ENCODE measurements at places on chromosomes 5 and 9. TPM values are rescaled to one million over a fixed set of nuclear protein-coding genes. Genes with fewer than 3 reads are reported as not detected.

The SPZ1 gene
- not detected for total RNA-seq

DNA sequence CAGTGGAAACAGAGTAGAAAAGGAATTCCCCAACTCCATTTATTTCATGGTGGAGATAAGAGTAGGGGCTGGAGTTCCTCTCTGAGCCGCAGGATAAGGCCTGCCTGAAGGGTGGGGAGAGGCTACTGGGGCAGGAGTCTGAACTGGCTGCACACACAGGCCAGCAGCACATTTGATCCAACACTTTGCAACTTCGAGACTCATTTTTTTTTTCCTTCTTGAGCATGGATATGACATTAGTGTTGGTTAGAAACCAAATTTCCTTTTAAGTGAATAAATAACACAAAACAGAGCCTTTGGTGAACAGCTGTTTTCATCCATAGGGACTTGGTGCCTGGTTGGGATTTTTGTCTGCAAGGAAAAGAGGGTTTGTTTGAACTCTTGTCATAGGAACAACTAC lies 76.6 kb downstream of the RALGPS1 start:
- DNase-seq: no peak

- no peak for DNase-seq
These were observed 49.1 kb downstream of the SEMA4D start for GRCh38 chr9:89448821-89449220.

GRCh38 chr5:82285206-82285605 lies 7.1 kb upstream of the RPS23 start:
- no peak for DNase-seq

The ALDH1A1 gene
- 291 TPM for total RNA-seq

DNA sequence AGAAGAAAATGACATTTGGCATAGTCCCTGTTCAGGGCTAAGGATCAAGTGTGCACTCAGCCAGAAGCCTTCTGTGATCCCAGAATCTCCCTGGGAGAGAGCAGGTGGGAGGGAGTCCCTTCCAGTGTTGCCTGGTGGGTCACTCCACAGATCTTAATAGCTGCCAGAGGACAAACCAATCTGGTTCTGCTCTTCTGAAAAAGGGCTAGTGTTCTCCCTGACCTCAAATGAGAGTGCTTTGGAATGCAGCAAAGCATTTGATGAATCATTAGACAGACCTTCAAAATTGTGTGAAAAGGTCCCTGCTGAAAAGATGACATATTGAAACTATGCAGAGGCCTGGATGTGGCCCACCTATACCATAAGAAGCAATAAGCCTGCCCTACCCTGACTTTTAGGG lies 339.7 kb downstream of the TMEM232 start:
- DNase-seq: peak; percentile 29

DNA sequence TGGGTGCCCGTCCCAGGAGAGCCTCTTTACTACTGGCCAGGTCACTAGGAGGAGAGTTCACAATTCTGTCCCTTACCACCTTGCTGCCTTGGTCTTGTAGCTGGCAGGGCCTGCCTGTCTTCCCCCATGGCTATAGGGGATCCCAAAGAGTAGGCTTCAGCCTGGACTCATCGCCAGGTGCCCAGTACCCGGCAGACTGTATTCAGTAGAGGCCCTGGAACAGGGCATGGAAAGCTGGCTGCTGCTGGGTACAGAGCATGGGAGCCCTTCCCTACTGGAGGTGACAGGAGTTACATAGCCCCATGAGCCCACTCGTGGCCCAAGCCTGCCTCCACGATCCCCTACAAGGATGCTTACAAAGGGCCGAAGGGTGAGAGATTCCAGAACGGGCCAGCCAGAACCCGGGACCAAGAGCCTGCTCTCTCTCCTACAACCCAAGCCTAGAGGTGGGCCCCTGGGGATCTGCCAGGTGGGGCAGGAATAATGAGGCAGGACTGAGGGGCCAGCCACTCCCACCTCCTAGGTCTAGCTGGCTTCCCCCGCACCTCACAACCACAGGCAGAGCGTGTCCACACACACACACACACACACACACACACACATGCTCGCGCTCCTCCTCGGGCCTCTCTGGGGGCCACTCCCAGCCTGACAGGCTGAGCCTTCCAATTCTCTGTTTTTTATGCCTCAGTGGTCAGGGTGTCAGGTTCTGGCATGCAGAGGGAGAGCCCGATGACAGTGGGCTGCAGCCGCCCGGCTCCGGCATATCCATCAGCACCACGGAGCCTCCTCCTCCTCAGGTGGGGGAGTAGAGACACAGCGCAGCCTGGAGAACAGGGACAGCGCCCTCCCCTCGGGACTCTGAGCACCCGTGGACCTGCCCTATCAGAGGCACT lies 186.0 kb downstream of the PAX5 start:
- peak; percentile 6 for DNase-seq

GRCh38 chr5:157598350-157598936 lies 22.9 kb upstream of the ADAM19 start:
- no peak for DNase-seq

- no peak for DNase-seq
These were observed 42.9 kb downstream of the DAPK1 start for GRCh38 chr9:87540444-87541105.

DNA sequence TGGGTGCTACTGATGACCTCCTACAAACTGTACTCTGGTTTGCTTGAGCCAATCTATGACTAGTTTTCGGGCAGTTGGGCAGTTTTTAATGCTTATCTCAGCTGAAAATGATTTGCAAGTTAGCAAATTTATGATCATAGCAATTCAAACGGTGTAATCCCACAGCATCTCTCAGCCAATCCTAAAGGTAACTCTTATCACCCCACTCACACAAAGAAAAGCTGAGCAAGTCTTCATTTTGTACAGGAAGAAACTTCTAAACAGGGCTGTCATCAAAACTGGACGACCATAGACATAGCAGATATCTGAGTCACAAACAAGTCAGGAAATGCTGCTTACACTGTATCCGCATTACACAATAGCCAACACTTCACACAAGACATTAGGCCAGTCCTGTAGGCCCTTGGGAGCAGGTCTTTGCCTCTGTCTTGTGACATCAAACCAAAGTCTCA lies 2.6 kb upstream of the ENC1 start:
- DNase-seq: no peak

- no peak for DNase-seq
These were observed 349.6 kb downstream of the PDE4D start for GRCh38 chr5:59543821-59544442.

DNA sequence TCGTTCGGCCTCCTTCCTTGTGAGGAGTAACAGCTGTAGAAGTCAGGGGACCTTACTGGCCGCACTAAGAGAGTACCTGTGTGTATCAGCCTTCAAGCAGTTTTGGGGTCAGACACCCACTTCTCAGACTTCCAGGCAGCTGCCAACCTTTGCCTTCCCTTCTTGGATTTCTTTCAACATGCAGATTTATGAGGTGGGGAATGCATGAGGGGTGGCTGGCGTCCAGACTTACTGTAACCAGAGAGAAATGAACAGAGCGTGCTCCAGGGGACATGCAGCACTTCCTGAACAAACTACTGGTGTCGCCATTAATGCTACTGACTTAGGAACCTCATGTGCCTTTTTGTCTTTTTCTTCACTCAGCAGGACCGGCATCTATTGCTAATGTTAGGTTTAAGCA lies 46.7 kb downstream of the INSYN2B start:
- DNase-seq: no peak

The RASEF gene
- 63.4 TPM for total RNA-seq

The CEL gene
- total RNA-seq: 0.33 TPM

DNA sequence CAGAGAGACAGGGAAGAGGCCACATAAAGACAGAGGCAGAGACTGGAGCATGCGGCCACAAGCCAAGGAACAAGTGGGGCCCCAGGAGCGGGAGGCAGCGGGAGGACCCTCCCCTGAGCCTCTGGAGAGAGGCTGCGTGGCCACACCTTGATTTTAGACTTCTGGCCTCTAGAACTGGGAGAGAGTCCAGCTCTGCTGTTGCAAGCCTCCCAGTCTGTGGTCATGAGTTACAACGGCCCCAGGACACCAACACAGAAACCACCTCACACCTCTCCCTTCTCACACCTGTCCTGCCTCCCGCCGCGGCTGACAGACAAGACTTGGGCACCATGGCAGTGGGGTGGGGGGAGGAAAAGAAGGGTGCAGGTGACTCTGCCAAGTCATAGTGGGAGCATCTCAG lies 2.2 kb downstream of the INPP5E start:
- DNase-seq: no peak

The CCDC180 gene
- total RNA-seq: 33.0 TPM

DNA sequence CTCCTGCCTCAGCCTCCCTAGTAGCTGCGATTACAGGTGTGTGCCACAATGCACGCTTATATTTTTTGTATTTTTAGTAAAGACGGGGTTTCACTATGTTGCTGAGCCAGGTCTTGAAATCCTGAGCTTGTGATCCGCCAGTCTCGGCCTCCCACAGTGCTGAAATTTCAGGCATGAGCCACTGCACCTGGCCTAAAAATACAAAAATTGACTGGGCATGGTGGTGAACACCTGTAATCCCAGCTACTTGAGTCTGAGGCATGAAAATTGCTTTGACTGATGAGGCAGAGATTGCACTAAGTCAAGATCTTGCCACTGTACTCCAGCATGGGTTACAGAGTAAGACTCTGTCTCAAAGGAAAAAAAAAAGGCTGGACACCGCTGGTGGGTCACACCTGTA lies 13.1 kb upstream of the DYNC2I2 start:
- no peak for DNase-seq

- DNase-seq: no peak
These were observed 4.4 kb downstream of the NPM1 start for GRCh38 chr5:171391996-171392577.

The AGXT2 gene
- total RNA-seq: not detected

The C5orf52 gene
- not detected for total RNA-seq

GRCh38 chr5:91103353-91104061 lies 279.6 kb downstream of the ARRDC3 start:
- no peak for DNase-seq

The CACNA1B gene
- 0.38 TPM for total RNA-seq

- no peak for DNase-seq
These were observed 119.4 kb upstream of the SPIN1 start for GRCh38 chr9:88268886-88269285.

- no peak for DNase-seq
These were observed 509.4 kb downstream of the IRX1 start for GRCh38 chr5:4104831-4105597.

DNA sequence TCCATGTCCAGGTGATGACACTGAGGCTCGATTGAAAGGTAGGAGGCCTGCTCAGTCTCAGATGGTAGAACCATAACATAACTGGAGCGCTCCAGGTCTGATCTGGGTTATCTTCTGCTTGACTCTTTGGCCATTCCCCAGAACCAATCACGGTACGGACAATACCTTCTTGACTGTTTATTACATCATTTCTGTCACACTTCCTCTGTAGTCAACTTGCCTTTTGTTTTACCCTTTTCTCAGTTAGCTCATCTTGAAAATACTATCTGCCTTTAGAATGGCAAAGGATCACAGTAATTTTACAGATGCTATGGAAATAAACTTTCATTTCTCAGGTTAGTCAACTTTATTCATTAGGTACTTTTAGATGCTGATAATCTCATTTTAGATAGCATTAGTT lies 22.4 kb downstream of the GLRA1 start:
- DNase-seq: no peak

The ECM2 gene
- total RNA-seq: 14.6 TPM

The NXNL2 gene
- total RNA-seq: 1.3 TPM

DNA sequence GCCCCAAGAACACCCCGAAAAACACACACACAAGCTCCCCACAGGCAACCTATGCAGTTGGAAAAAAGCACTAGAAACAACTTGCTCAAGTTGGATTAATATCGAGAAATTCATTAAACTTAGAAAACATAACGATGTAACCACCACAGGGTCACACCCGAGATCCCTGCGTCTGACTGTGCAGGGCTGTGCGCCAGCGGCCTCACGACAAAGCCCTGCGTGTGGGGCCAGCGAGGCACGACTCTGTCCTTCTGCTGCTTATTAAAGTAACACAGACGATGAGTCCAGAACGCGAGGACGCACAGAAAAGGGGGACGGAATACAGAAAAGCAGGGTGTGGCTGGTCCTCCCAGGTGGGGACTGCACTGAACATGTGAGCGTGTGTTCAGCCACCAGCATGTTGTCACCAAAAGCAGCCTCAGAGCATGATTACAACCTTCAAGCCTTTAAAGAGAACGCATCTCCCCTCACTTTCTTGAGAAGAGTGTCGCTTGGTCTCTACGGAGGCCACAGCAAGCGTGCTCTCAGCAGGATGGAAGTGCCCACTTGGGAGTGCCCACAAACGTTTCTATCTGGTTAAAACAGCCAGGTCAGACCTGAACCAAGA lies 14.4 kb downstream of the SLC12A7 start:
- DNase-seq: no peak

DNA sequence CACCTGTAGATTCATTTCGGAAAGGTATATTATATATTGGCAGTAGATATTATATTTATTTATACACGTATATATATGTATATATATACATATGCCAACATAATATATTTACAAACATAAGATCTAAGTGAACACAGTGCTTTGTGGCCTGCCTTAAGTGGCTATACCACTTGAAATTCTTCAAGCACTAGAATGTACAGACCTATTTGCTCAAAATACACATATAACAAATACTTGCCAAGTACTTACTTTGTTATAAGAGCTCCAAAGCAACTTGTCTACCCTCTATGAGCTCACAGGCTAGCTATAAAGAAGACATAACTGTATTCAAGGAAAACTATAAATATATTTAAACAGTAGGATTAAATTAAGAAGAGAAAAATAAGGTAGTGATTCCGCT lies 33.6 kb upstream of the SLC36A1 start:
- no peak for DNase-seq

The GPX3 gene
- 9,846 TPM for total RNA-seq

The NTNG2 gene
- 0.94 TPM for total RNA-seq

DNA sequence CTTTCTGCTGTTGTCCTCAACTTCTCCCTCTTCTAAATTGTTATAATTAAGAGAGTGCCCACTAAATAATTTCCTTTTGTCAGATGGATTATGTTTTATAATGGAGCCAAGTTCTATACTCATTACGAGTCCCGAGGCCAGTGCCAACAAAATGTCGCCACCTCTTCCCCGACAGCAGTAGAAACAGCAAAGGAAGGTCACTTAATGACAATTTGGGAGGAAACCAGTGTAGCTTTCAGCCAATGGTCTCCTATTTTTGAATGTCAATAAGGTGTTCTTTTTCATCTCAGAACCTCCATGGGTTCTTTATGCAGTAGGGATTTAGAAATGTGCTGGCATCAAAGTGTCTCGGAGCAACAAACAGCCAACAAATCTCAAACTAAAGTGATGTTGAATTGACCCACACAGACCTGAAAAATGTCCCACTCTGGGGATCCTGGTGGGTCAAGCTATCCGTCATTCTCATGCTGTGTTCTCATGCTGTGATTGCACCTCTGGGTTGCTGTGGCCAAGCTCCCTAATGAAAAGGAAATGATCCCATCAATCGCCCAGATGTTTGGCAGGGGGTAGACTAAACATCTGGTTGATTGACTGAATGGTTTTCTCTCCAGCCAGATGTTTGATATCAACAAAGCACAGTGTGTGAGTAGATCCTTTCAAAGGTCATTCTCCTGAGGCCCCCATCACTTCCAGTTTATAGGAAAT lies 291.9 kb downstream of the DMAC1 start:
- no peak for DNase-seq

GRCh38 chr5:120072068-120072761 lies 391.9 kb upstream of the PRR16 start:
- DNase-seq: no peak

The WNT8A gene
- not detected for total RNA-seq
